ENCODE measurements at places on chromosomes 4 and X.

GRCh38 chr4:163810755-163811154, 316.3 kb downstream of the TMA16 start:
- DNase-seq, result no peak

- DNase-seq, result no peak
Measured at GRCh38 chr4:36582198-36582597, 300.8 kb downstream of the DTHD1 start.

DNA sequence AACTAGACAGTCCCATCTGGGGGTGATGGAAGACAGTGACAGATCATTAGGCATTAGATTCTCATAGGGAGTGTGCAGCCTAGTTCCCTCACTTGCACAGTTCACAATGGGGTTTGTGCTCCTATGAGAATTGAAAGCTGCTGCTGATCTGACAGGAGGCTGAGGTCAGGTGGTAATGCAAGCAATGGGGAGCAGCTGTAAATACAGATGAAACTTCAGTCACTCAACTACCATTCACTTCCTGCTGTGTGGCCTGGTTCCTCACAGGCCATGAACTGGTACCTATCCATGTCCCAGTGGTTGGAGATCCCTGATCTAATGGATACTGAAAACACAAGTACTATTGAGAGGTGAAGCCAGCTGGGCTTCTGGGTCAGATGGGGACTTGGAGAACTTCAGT, 72.5 kb downstream of the AGTR2 start:
- no peak for DNase-seq

DNA sequence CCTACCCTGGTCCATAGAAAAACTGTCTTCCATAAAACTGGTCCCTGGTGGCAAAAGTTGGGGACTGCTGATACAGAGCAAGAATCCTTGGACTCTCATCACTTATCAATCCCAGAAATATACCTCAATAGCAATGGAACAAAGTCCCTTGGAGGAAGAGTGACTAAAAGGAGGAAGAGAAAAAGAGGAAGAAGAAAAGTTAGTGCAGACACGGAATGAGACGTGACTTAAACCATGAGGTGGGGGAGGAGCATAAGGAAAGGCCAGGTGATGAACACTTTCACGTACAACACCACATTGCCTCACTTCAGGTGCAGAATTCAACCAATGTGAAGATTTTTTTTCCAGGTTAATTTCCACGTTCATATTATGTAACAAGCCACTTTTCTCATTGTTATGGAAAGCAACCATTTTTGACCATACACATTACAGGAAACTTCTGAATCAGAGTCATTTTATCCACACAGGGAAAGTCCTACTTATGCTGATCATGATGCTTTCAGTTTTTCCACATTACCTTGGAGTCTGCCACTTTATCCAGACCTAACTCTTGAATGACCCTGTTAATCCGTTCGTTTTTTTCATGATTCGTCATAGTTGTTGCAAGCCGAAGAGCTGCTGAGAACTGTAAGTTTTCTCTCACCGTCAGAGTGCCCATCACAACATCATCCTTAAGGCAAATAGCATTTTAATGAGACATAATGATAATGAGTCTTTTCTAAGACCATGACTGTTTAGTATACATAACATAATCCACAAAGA, 27.7 kb downstream of the ABCG2 start:
- DNase-seq, result no peak

- DNase-seq, result no peak
Measured at GRCh38 chrX:5640071-5640470, 588.6 kb downstream of the NLGN4X start.

DNA sequence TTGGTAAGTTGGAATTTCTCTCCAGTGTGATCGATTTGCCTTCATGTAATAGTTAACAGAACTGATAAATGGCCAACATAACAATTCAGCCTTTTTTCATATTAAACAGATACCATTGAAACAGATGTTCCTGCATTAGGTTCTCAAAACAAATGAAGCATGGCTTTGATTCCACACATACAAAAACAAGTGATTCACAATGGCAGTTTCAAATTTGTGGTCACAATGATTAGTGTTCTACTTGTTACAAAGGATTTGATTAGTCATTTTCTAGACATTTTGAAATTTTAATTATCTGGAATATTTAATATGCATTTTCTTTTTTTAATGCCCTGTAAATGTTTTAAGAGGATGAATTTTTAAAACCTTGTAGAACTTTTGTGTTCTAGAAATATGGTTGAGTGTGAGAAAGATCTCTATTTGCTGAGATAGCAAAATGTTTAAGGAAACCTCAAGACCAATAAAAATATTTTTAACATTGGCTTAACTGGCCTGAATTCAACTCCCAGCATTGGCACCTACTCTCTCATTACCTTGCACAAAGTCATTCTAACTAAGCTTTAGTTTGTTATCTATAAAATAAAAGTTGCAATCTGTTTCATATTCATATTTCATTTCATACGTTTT, 18.9 kb upstream of the GLRA3 start:
- DNase-seq, result no peak

All from SW 1271 (cell line).